ENCODE measurements at places on chromosomes 13 and 19.

GRCh38 chr19:46976845-46977320 lies 42.8 kb upstream of the NPAS1 start:
- no peak for DNase-seq

DNA sequence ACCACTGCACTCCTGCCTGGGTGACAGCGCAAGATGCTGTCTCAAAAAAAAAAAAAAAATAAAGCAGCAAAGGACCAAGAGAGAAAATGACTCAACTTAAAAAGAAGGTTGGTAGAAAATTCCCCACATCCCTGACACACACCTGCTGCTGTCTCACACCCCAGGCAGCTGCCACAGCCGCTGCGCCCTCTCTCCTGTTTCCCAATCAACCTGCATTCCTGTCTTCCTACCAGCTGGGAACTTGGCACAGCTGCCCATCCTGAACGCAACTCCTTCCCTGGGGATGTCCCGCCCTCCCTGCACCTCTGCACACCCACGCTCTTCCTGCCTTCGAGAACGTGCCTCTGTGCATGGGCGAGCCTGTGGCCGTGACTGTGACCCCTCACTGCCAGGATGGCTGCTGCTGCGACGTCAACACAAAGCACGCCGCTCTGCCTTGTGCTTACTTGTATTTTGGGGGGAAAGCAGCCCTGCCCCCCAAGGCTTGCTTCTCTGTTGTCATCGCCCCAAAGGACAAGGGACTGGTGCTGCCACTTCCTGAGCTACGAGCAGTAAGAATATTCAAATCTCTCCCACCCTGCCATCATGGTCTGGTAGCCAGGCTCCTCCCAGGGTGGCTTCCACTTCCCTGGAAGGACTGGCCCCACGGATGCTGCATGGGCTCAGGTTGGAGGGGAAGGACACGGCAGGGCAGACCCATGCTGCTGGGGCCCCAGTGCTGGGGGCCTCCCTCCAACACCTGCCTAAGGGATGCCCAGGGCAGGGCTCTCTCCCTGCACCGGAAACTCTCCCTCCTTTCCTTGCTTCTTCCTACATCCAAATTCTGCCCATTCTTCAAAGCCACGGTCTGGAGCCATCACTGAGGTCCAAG lies 20.7 kb downstream of the SH3GL1 start:
- DNase-seq: peak; percentile 77

DNA sequence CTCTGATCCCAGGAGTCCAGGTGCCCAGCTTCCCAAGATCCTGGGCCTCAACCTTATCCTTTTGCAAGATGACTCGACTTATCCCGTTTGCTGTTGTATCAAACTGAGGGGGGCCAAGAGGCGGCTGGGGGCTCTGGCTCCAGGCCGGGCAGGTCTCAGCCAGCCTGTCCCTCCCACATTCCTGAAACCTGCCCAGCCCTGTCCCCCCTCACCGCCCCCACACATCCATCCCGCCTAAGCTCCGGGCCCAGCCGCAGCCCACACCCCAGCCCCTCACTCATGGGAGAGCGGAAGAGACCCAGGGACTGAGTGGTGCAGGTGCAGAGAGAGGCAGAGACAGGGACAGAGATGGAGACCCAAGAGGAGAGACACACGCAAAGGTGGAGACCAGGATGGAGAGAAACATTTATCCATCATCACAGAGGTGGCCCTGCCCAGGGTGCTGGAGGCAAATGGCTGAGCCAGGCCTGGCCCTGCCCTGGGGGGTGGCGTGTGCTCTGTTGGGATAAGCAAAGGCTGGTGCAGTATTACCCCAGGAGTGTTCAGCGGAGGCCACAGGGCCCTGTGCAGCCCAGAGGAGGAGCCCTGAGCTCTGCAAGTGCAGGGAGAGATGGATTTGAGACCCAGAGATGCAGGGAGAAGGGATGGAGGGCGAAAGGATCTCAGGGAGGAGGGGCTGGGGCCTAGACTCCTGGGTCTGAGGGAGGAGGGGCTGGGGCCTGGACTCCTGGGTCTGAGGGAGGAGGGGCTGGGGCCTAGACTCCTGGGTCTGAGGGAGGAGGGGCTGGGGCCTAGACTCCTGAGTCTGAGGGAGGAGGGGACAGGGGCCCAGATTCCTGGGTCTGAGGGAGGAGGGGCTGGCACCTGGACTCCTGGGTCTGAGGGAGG lies 1.6 kb downstream of the BCAM start:
- DNase-seq: no peak

DNA sequence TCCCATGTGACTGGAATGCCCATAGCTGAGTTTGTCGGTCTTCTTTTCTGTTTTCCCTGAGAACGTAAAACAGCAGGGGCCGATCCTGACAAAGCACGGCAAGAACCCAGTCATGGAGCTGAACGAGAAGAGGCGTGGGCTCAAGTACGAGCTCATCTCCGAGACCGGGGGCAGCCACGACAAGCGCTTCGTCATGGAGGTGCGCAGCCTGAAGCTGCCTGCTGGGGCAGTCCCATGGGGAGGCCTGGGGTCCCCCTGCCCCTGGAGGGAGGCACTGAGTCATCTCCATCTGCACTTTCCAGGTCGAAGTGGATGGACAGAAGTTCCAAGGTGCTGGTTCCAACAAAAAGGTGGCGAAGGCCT lies 18.2 kb upstream of the QTRT1 start:
- DNase-seq: no peak

DNA sequence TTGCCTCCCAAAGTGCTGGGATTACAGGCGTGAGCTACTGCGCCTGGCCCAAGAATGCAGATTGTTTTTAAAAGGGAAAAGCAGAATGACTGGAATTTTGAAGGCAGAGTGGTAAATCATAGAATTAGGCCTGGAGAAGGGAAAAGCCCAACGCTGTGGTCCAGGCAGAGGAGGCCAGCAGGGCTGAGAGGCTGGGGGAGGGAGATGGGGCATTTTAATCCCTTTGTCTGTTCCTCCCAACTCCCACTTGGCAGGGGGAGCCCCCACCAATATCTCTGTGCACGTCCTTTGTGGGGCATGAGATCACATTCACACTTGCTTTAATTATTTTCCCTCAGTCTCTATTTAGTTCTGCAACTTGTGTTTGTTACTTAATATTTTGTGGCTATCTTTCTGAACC lies 54.4 kb upstream of the RANBP3 start:
- DNase-seq: no peak

DNA sequence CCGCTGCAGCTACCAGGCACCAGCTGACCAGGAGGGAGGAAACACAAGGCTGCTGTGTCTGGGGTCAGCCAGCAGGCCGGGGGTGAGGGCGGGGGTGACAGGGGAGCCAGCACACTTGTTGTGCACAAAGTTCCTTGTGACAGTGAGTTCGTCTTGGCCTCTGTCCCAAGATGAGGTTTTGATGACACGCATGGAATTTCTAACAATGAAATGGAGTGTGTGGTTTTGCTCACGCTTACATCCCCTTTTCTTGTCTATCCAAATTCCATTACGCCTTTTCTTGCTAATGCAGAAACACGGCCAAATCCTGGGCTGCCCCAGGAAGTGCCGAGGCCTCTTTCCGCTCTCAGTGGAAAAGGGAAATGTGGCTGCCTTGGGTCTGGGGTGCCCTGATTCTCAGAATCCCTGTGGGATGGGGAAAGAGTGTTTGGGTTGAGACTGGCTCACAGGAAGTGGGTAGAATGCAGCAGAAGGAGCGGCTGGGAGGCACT lies 73.8 kb downstream of the GADD45B start:
- DNase-seq: no peak

DNA sequence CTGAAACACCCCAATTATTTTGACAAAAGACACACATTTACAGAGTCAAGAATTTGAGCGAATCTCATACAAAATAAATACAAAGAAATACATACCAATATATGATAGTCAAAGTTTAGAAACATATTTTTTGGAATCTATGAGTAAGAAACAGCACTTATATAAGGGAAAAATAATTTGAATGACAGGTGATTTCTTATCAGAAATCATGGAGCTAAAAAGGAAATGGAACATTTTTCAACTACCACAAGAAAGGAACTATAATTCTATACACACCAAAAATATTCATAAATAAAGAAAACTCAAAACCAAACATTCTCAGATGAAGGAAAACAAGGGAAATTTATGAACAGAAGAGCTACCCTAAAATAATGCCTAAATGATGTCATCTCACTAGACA lies 1226.6 kb downstream of the PCDH9 start:
- DNase-seq: no peak

- peak; percentile 79 for DNase-seq
These were observed 24.0 kb downstream of the USP12 start for GRCh38 chr13:27147530-27148170.

All from GM06990 (cell line).